ENCODE measurements at places on chromosomes 1 and 21. TPM values are rescaled to one million over a fixed set of nuclear protein-coding genes. Genes with fewer than 3 reads are reported as not detected.

- no peaks in the 10 kb centered on the region for H3K27me3 ChIP-seq
- no peak overlapping the region for H3K27ac ChIP-seq
- no peaks in the 10 kb centered on the region for H3K4me1 ChIP-seq
- no peak for DNase-seq
These were observed 149.4 kb upstream of the CAMK1G start for GRCh38 chr1:209434066-209434465.

USH2A gene
- total RNA-seq, result 2.4 TPM

DNA sequence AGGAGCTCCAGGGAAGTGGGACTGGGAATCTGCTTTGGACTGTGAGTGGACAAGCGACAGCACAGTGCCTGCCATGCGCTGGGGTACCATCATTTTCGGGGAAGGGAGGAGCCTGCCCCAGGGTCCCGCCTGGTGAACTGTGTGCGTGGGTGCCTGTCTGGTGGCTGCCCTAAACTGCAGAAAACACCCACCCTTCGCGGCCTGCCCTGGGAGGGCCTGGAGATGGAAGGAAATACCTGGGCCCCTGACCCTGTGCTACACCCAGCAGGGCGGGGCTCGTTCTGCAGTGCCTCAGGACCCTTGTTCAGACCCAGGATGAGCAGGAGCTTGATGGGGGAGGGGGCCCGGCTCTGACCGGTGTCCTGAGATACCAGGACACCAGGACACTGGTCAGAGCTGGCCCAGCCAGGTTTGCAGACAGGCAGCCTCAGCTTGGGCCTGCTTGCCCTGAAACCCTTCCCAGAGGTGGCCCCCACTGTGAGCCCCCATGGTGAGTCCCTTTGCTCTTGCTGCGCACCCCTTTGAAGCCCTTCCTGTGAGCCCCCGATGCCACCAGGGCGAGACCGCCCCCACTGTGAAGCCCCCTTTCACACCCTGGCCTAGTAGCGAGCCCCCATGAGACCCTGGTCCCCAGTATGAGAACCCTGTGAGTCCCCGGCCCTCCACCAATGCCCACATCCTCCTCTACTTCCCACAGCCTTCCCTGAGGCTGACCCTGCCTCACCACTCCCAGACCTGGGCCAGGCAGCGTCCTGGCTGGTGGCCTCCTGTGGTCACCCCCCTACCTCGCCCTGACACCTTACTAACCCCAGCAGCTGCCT is 2.6 kb downstream of the GJC2 start:
- DNase-seq, result no peak
- H3K27me3 ChIP-seq, result no peaks in the 10 kb centered on the region
- H3K4me1 ChIP-seq, result peaks cover 44% of the 10 kb centered on the region
- peaks cover 10% of the 10 kb centered on the region for H3K36me3 ChIP-seq

VWA5B1 gene
- total RNA-seq, result 0.22 TPM

DNA sequence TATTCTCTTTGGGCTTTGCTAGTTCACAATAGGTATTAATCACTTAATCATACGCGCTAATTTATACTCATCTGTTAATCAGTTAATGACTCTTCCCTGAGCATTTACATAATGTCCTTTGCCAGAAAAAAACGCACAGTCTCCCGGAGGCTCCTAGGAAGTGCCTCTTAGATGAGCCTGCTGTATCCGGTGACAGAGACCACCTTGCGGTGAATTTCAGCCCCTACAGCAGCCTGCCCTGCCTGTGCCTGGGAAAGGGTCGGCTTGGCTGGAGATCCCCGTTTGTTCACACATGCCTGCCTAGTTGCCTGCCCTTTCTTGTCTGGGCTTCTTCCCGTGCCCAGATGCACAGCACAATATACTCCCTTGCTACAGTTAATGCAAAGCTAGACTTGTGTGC is 152.9 kb downstream of the ZBTB18 start:
- no peak overlapping the region for H3K4me3 ChIP-seq
- DNase-seq, result no peak
- no peaks in the 10 kb centered on the region for H3K27me3 ChIP-seq
- H3K27ac ChIP-seq, result no peak overlapping the region
- no peaks in the 10 kb centered on the region for H3K4me1 ChIP-seq

DNA sequence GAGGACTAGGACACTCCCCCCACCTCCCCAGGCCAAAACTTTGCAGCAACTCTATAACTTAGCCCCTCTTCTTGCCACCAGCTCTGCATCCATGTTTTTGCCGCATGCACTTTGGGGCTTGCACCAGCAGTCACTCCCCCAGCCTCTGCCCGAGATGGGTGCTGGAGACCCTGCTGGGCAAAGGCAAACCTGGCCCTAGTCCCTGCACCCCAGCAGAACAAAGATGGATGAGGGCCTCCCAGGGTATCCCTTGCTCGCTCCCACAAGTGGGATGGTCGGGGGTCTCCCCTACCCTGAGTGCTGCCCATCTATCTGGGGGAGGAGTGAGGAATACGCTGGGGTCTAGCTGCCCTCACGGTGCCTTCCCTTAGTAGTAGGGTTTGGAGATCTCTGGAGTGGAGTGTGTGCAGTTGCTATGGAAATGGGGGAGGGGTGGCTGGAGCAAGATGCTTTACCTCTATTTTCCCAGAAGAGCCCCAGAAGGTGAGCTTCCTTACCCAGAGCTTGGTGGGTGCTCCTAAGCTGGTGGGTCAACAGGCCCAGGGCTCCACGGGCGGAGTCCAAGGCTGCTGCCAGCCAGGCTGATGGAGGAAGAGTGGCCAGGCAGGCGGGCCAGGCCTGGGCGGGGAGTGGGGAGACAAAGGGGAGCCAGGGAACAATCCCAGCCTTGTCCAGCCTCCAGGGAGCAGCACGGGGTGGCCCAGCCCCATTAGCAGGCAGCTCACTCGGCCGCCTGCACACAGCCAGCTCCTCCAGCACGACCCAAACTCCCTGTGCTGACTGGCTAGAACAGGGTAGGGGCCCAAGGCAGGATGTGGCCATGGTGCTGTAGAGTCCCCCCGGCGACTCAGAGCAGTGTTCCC is at the start of gene PAQR6:
Gene PAQR6, minus strand, starts transcription at position 597 of the 863 bp plus-strand sequence. CDS start 1,325 bp downstream, outside the sequence.
- no peaks in the 10 kb centered on the region for H3K27me3 ChIP-seq
- no peak within 1 kb of the TSS for H3K4me3 ChIP-seq
- H3K27ac ChIP-seq, result no peak within 1 kb of the TSS
- H3K36me3 ChIP-seq, result peaks cover 36% of the 10 kb centered on the region

DNA sequence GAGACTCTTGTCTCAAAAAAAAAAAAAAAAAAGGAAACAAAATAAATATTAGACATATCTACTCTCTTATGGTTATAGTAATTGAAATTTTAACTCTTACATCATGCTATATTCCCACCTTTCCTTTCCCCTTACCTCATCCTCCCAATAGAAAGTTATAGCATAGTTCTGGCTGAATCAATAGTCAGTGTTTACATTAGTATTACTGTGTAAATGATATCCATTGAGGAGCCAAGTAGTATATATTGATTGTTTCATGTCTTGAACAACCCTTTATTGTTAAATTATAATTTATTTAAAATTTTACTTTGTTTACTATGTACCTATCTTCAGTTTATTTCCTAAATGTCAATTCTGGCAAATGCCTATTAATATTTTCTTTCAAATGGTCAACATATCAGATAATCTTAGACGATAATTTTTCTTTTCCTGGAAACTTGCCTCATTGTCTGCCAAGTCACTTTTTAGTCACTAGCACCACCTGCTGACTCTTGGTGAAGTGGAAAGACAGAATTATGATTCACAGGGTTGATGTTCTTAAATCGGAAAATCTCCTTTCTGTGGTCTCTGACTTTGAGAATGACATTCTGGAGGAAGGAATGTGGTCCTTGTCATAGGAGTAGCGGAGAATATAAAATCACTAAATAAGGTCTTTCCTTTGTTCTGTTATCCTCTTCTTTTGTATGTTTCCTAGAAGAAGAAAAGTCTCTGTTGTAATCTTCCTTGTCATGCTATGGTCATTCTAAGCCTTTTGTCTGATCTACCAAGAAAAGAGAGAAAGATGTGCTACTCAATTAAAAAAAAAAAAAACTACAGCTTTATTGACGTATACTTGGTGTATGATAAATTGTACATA is 8.6 kb downstream of the HJV start:
- H3K36me3 ChIP-seq, result no peaks in the 10 kb centered on the region
- no peaks in the 10 kb centered on the region for H3K27me3 ChIP-seq
- DNase-seq, result no peak
- no peak overlapping the region for H3K4me3 ChIP-seq
- H3K4me1 ChIP-seq, result no peaks in the 10 kb centered on the region

OLIG2 gene
- total RNA-seq, result not detected

OR10J1 gene
- total RNA-seq, result not detected

KIF2C gene
- total RNA-seq, result 0.67 TPM

GRCh38 chr1:2566101-2567045 is 10.2 kb downstream of the TNFRSF14 start:
- no peak overlapping the region for H3K27ac ChIP-seq
- H3K36me3 ChIP-seq, result peaks cover 6% of the 10 kb centered on the region
- H3K4me3 ChIP-seq, result no peak overlapping the region
- H3K4me1 ChIP-seq, result no peaks in the 10 kb centered on the region
- no peak for DNase-seq

GRCh38 chr1:107225706-107226105 is 84.9 kb downstream of the NTNG1 start:
- DNase-seq, result no peak
- no peak overlapping the region for H3K27ac ChIP-seq
- no peak overlapping the region for H3K4me3 ChIP-seq
- H3K4me1 ChIP-seq, result no peaks in the 10 kb centered on the region
- H3K36me3 ChIP-seq, result no peaks in the 10 kb centered on the region

- H3K36me3 ChIP-seq, result peaks cover 90% of the 10 kb centered on the region
- no peak overlapping the region for H3K27ac ChIP-seq
- H3K4me1 ChIP-seq, result no peaks in the 10 kb centered on the region
- H3K4me3 ChIP-seq, result no peak overlapping the region
- DNase-seq, result peak; percentile 50
These were observed 22.7 kb downstream of the COL6A2 start for GRCh38 chr21:46120301-46121285.

GRCh38 chr1:25572708-25573590 is 29.5 kb downstream of the LDLRAP1 start:
- no peak for DNase-seq
- no peak overlapping the region for H3K4me3 ChIP-seq
- no peaks in the 10 kb centered on the region for H3K4me1 ChIP-seq
- no peaks in the 10 kb centered on the region for H3K27me3 ChIP-seq
- H3K36me3 ChIP-seq, result no peaks in the 10 kb centered on the region
- H3K27ac ChIP-seq, result no peak overlapping the region

DNA sequence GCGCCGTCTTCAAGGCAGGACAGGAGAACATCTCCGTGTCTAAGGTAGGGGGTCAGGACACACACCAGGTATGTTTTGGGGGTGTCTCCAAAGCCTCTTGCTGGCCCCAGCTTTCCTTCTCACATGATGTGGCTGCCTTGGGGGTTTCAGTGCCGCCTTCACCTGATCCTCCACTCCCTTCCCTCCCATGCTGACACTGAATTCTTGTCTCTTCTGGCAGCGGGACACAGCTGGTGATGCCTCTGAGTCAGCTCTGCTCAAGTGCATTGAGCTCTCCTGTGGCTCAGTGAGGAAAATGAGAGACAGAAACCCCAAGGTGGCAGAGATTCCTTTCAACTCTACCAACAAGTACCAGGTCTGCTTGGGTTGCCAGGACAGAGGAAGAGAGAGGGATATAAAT is 13.5 kb downstream of the ATP1A2 start:
- no peak for DNase-seq
- H3K4me3 ChIP-seq, result no peak overlapping the region
- H3K4me1 ChIP-seq, result no peaks in the 10 kb centered on the region
- peaks cover 78% of the 10 kb centered on the region for H3K36me3 ChIP-seq

GRCh38 chr1:183178545-183178944 is 7.5 kb upstream of the LAMC2 start:
- no peaks in the 10 kb centered on the region for H3K4me1 ChIP-seq
- no peaks in the 10 kb centered on the region for H3K27me3 ChIP-seq
- no peak overlapping the region for H3K4me3 ChIP-seq

- H3K27ac ChIP-seq, result peak overlapping the region; percentile 76
- no peaks in the 10 kb centered on the region for H3K27me3 ChIP-seq
- H3K4me3 ChIP-seq, result no peak overlapping the region
These were observed 28.0 kb upstream of the EVA1B start for GRCh38 chr1:36351227-36351977.

SH2D2A gene
- total RNA-seq, result 0.98 TPM

GRCh38 chr1:84693005-84693404 is 2.7 kb upstream of the SSX2IP start:
- no peak for DNase-seq
- peaks cover 32% of the 10 kb centered on the region for H3K4me1 ChIP-seq
- no peak overlapping the region for H3K27ac ChIP-seq
- no peak overlapping the region for H3K4me3 ChIP-seq
- no peaks in the 10 kb centered on the region for H3K27me3 ChIP-seq
- no peaks in the 10 kb centered on the region for H3K36me3 ChIP-seq

- no peaks in the 10 kb centered on the region for H3K36me3 ChIP-seq
- no peaks in the 10 kb centered on the region for H3K27me3 ChIP-seq
- no peak overlapping the region for H3K27ac ChIP-seq
- DNase-seq, result no peak
- no peak overlapping the region for H3K4me3 ChIP-seq
These were observed 78.0 kb upstream of the ZNF648 start for GRCh38 chr1:182139496-182139895.

GRCh38 chr1:115911294-115911693 is 65.0 kb upstream of the SLC22A15 start:
- H3K27ac ChIP-seq, result no peak overlapping the region
- H3K4me3 ChIP-seq, result no peak overlapping the region
- H3K27me3 ChIP-seq, result no peaks in the 10 kb centered on the region
- DNase-seq, result no peak
- H3K36me3 ChIP-seq, result no peaks in the 10 kb centered on the region

DNA sequence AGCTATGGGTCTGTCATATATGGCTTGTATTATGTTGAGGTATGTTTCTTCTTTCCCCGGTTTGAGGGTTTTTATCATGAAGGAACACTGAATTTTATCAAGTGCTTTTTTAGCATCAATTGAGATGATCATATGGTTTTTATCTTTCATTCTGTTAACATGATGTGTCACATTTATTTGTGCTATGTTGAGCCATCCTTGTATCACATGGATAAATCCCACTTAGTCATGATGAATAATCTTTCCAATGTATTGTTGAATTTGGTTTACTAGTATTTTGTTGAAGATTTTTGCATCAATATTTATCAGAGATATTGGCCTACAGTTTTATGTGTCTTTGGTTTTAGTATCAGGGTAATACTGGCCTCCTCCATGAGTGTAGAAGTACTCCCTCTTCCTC is 61.7 kb downstream of the GPR137B start:
- H3K27me3 ChIP-seq, result no peaks in the 10 kb centered on the region
- no peak for DNase-seq
- no peak overlapping the region for H3K4me3 ChIP-seq
- peaks cover 20% of the 10 kb centered on the region for H3K36me3 ChIP-seq
- no peaks in the 10 kb centered on the region for H3K4me1 ChIP-seq

MIGA1 gene
- 10.1 TPM for total RNA-seq

DNA sequence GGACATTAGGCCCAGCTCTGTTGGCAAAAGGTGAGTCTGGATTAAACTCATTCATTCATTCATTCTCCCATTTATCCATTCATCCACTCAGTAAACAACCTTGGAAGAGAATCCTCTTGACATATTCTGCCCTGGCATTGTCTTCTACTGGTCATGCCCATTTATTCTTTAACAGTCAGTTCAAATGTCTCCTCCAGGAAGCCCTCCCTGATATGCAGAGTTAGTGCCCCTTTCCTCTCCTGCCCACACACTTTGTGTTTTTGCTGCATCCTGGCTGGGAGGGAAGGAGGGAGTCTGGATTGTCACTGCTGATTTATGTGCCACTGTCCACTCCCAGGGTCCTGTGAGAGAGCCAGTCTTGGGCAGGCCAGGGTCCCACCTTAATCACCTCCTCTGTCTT is 600.3 kb downstream of the MATN1 start:
- H3K27ac ChIP-seq, result no peak overlapping the region
- H3K4me3 ChIP-seq, result no peak overlapping the region
- no peaks in the 10 kb centered on the region for H3K36me3 ChIP-seq
- no peak for DNase-seq

GRCh38 chr1:26287033-26287711 is 7.3 kb downstream of the SH3BGRL3 start:
- H3K4me3 ChIP-seq, result no peak overlapping the region
- no peaks in the 10 kb centered on the region for H3K36me3 ChIP-seq
- peaks cover 65% of the 10 kb centered on the region for H3K4me1 ChIP-seq
- no peak for DNase-seq
